ENCODE measurements at places on chromosomes 7 and 10.

DNA sequence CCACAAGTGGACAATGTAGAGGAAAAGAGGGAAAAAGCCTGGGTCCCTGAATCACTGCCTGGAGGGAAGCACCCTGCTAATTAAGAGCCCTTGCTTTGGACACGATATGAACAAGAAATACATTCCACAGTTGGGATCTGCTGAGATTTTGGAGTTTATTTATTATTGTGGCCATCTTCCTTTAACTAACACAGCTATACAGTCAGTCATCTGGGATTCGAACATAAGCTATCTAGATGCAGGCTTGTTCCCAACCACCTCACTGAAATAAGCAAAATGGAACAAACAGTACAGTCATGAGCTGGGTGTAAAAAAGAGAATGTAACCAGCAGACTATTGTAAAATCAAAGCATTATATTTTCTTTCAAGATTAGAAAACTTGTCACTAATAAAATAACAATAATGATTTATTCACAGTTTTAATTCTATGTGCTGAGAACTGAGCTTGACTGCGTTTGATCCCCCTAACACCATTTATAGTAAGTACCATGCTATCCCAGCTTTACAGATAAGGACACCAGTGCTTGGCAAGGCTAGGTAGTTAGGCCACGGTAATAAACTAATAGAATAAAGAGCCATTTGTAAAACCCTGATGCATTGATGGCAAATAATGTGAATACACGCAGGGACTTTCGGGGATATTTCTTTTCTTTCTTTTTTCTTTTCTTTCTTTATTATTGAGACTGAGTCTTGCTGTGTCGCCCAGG lies 223.8 kb upstream of the KLF6 start:
- no peak for DNase-seq

DNA sequence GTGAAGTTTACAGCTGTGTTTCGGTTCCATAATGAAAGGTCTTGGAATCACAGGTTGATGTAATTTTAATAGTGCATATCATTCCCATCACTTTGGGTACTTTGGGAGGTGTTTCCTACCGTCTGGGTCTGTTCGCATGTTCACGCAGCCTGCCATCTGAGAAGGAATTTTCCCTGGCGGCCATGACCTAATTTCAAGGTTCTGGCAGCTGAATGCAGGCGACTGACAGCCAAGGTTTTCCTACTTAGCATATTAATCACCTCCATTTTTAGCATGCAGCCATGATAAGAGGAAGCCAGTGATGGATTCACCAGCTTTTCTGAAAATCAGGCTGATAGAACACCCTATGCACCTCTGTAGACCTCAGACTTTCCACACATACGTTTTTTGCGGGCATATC lies 319.1 kb upstream of the TMEM229A start:
- no peak for DNase-seq

- DNase-seq = no peak
These were observed 6.4 kb upstream of the PON2 start for GRCh38 chr7:95441042-95441823.

DNA sequence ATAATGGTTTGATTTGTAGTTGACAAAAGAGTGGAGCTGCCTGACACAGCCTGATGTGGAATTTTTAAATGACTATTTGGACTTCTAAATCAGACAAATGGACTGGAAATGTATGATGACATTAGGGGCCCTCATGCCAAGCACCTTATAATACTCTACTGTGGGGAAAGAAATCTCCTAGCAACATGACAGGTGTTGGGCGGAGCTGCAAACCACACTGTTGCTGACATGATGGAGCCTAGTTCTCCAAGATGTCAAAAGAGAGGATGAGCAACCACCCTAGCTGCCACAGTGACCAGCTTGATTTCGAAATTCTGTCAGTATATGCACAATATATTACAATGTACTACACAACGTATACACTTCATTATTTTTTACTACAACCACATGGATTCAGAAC lies 65.8 kb downstream of the RHOBTB1 start:
- no peak for DNase-seq

DNA sequence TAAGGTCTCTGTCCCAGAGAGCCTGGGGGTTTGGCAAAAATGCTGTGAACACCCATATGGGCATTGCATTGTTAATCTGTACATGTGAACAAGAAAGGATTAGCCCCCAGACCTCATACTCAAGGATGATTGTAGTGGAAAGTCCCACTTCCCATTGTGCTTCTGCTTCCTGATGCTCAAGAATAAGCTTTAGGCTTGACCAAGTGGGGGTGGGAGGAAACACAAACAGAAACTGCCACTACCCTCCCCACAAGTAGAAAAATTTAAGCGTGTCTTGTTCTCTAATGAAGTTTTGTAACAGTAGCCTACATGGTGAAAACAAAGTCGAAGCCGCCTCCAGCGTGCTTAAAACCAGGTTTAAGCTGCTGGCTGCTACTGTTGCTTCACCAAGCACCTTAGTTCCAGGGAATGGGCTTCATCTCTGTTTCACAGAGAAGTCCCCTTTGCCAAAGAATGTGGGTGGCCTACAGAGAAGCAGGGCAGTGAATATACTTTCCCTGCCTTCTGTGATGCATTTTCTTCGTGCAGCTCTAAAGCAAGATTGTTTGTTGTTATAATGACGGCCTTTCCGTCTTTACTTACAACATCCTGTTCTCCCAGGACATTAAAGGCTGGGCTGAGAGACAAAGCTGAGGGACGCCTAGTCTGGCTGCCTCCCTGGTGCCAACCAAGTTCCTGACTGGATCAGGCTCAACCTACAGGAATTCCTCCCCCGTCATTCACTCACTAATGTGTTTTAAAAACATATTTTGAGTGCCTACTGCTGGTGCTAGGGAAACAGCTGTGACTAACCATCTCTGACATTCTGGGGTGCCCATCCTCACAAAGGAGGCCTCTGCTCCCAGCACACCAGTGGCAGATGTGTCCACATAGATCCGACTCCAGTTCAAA lies 32.1 kb upstream of the CCSER2 start:
- no peak for DNase-seq

- DNase-seq = no peak
These were observed 58.8 kb downstream of the CDK14 start for GRCh38 chr7:90654718-90655427.

DNA sequence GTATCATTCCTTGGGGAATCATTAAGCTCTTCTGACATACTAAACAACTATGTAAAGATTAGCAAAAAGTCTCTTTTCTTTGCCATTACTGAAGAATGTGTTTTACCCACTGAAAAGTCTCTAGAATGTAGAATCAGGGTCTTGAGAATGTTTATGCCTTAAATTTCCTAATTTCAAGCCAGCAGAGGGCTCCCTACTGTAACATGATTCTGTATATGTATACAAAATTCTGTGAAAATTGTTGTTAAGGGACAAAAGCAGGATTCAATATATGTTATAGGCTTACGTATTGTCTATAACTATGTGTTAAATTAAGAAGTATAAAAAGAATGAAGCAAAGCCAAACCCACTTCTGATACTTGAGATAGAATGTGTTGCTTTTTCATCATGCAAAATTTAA lies 296.9 kb upstream of the DGKB start:
- DNase-seq = no peak

DNA sequence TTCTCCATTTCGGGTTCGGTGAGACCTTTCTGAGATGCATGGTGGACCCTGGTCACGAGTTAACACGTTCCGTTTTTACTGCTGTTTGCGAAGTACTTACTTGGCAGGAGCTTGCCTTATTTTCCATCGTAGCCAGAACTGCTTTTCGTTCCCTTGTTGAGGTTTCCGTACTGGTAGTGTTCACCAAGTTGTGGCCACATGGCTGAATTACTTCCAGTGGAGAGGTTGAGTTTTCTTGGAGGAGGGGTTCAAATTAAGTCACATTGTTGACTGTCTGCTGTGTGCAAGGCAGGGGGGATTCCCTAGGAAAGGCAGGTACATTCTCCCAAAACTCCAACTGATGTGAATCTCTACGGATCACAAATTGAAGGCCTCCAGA lies 4.0 kb downstream of the MXI1 start:
- DNase-seq = no peak

DNA sequence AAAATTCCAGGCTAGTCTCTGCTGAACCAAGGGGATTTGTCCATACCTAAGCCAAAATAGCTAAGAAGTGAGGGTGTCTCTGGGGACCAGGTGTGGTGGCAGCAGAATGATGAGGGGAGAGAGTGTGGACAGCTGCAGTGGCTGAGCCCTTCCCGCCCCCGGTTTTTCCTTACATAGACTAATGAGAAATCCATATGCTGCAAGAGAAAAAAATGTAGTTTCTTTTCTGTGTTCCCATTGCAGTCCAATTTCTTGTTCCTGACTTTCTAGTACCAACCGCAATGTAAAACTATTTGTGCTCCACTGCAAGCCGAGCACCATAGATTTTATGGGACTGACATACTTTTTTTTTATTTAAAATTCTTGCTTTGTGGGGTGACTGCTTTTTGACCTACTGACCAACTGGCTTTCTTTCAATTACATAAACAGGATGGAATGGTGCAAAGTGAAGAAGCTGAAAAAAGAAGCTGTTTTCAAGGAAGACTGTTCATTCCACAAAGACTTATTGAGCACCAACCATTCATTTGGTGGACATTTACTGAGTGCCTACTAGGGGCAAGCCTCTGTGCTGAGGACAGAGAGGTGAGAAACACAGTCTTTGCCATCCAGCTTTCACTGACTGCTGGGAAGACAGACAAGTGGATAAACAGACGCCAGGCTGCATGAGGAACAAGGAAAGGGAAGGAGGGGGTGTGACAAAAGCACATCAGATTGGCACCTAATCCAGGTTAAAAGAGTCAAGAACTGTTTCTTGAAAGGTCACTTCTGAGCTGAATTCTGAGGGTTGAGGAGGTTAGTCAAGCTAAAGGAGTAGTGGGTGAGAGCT lies 9.8 kb downstream of the CEP41 start:
- DNase-seq = no peak

DNA sequence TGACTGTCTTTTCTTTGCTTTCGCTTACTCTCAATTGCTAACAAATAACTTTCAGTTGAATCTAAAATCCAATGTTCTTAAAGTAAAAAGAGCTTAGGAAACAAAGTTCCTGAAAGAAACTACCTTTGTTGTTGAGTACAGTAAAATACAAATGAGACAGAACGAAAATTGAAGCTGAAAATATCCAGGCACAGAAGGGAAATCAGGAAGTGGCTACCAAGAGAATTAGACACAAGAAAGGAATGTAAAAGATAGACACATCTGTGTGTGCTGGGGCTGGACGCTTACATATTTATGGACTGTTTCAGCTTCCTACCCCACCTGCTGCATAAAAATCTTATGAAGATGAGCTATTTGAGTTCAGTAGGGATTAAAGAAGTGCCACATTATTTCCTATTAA lies 161.7 kb upstream of the PLXDC2 start:
- no peak for DNase-seq

DNA sequence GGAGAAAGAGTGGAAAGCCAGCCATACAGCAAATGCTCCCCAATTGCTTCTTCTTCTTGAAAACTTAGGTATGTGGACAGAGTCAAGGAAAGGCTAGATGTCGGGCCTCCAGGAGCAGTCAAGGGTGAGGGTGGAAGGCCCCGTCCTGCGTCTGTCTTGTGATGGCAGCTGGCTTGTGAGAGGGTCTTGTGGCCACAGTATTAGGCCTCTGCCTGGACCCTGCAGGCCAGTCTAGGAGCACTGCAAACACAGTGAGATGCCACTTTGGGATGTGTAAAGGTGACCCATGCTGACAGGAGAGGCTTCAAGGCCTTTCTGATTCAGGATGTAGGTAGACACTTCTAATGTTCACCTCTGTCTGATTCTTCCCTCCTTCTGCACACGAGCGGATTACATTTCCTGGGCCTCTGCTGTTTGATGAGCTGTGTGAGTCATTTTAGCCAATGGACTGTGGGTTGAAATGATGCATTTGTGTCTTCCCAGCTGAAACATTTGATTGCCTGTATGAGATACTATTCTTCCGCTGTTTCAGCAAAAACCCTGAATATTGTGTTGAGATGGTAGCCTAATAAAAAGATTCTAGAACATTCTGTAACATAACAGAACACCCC lies 135.4 kb downstream of the EMX2 start:
- DNase-seq = no peak

- DNase-seq = no peak
These were observed 214.8 kb downstream of the LRRTM3 start for GRCh38 chr10:67140641-67141040.

GRCh38 chr10:71060476-71061426 lies 151.6 kb upstream of the UNC5B start:
- DNase-seq = no peak

DNA sequence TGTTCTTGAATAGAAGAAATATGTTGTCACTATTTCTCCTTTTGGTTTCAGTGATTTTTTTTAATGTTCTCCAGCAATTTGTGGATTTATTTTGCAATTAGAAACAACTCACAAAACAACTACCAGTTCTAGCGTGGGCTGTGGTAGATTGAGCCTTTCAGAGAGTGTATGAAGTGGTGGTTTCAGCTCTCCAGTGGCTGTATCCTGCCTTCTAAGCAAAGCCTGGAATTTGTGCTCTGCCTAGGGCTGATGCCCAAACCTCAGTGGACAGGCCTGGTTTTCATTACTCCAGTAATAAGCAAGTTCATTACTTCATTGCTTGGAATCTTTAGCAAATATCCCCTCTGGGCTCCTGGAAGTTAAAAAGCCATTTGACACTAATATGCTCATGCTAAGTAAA lies 35.9 kb downstream of the APBB1IP start:
- no peak for DNase-seq

GRCh38 chr10:71603150-71603549 lies 116.4 kb downstream of the C10orf105 start:
- no peak for DNase-seq

- DNase-seq = no peak
These were observed 218.6 kb downstream of the THSD7A start for GRCh38 chr7:11613292-11613930.

- no peak for DNase-seq
These were observed 12.0 kb downstream of the SEC24C start for GRCh38 chr10:73756183-73756582.

DNA sequence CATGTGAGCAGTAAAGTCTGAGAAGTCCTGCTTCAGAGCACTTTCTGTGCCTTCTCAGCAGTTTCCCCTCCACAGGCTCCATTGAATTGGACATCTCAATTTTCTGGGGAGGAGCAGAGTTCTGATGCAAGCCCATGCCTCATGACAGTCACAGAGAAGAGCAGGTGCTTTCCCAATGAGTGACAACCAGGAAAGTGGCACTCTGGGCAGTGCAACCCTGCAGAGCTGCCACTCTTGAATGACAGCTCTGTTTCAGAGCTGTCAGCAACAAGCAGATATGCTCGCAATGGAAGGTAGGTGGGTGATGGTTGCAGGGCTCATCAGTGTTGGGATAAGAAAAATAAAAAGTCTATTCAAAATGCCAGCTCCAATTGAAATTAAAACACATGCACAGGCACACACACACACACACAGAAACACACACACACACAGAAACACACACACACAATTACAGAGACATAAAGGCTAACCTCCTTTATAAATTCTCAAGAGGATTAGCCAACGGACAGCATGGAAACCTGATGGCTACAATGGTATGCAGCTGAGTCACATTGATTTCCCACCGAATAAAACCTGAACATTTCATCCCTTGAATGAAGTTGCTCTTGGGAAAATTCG lies 50.5 kb downstream of the C10orf67 start:
- no peak for DNase-seq
